ENCODE measurements at places on chromosomes 2 and 18.

- DNase-seq = peak; percentile 16
Observed at GRCh38 chr2:113117541-113118262, 9.7 kb upstream of the IL1RN start.

DNA sequence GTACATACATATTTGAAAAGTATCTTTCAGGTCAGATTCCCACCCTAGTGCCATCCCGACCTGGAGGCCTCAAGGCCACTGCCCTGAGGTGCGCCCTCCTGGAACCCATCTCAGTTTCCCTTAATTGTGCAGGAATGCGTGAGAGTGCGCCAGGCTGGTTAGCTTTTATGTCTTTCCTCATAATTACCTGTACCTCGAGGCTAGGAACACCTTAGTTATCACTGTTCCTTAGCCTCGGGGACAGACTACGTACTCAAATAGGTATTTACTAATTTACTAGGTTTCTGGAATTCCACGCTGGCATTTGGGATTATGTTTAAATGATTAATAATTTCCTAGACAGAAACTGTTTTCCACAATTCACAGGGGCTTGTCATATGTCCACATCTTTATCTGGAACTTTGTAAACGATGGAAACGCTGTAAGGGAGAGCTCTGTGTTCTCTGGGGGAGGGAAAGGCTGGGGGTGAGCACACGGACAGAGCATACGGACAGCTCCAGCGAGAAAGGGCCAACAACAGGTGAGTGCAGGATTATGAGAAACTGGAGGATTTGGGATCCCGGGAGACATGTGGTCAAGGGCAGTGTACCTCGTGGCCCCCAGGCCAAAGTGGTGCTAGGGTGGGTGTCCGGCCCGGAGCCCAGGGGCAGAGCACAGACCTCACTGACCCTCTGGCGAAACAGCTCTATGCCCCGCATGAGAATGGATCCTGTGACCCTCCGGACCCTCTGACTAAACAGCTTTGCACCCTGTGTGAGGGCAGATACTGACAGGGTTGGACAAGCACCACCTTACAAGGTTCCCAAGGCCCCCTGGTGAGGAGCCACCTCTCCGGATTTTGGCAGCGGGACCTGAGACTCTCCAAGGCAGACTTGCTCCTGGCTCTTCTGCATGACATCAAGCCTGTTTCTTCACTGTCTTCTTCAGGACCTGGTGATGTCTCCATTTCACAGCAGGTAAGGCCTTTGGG lies 102.0 kb upstream of the PXDN start:
- no peak for DNase-seq

- DNase-seq = no peak
Observed at GRCh38 chr2:62306751-62307468, 111.0 kb downstream of the B3GNT2 start.

- no peak for DNase-seq
Observed at GRCh38 chr2:66929632-66930338, 467.3 kb upstream of the ETAA1 start.

- no peak for DNase-seq
Observed at GRCh38 chr2:31147645-31148044, 9.4 kb upstream of the GALNT14 start.
